T1000 (cell line): ENCODE measurements at places on chromosomes 2 and 18.

DNA sequence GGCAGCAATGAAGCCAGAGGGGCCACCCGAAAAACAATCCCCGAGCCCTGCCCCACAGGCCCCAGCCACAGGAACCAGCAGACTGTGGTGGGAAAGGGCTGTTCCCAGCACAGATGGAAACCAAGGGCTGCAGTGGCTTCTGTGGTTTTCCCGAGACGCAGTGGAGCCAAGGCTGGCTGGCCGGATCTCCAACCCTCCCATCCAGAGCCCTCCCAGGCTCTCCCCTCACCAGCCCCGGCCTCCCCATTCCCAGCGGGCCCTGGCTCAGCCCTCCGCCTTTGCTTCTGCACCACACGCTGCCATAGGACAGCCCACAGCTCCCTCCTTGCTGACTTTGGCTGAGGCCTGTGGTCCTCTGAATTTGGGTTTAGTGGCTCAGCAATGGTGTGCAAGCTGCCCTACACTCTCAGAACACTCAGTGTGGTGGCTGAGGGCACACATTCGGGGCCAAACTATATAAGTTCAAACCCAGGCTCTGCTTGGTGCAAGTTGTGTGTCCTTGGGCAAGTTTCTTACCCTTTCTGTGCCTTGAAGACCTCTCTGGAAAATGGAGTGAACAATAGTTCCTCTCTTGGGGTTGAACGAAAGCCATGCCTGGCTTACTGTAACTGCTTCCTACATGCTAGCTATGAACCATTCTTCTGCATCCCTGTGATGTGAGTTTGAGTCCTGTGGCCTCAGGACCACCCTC lies 200.1 kb downstream of the SMAD7 start:
- no peak for DNase-seq

GRCh38 chr2:191078165-191078867 lies 64.3 kb upstream of the STAT1 start:
- DNase-seq = no peak

DNA sequence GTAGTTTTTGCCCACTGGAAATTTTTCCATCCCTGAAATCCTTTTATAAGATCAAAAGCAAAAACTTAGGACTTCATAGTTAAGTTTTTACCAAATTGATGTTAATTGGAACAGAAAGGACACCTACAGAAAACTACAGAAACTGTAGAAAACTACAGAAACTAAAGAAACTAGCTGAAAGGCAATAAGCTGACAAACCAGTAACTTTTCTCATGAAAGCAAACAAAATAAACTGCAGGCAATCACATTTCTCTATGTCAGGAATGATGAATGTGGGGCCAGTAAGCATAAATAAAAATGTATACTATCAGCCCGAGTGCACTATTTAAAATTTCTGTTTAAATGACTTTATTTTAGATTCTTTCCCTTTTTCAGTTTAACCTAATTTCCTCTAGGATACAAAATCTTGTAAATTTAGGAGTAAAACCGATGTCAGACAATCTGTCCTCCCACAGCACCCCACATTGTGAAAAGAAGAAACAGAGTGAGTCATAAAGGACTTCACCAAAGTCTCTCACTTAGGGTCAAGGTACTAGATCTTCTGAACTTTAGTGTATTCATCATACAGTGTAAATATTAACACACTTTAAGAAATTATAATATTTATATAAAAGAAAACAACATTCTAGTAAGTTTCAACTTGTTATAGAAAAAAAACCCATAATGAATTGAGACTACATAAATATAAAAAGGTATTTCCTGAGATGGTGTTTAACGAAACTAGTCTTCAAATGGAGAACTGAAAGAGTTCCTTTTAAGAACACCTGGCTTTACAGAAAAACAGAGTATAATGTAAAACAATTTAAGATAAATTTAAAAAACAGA lies 46.6 kb downstream of the USP40 start:
- DNase-seq = no peak

- DNase-seq = no peak
These were observed 135.6 kb upstream of the CCDC195 start for GRCh38 chr2:224851811-224852210.
